Fibroblast of the aortic adventitia (primary cell): ENCODE measurements at places on chromosomes 16 and 17.

DNA sequence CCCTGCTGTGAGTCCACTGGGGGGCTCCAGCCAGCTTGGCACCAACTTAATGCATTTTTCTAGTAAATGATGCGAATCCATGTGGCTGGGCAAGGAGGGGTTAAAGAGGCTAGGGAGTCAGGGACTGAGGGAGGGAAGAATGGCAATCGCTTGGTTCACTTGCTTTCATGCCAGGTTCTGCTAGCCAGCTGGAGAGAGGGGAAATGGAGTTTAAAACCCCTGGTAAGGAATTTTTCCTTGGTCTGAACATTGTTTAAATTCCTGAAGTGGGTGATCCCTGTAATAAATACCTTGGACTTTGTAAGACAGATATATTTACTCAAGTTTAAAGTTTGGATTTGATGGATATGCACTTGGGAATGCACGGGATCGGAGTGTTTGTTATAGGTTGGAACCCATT is 22.8 kb downstream of the ANKFN1 start:
- DNase-seq: peak; percentile 64

DNA sequence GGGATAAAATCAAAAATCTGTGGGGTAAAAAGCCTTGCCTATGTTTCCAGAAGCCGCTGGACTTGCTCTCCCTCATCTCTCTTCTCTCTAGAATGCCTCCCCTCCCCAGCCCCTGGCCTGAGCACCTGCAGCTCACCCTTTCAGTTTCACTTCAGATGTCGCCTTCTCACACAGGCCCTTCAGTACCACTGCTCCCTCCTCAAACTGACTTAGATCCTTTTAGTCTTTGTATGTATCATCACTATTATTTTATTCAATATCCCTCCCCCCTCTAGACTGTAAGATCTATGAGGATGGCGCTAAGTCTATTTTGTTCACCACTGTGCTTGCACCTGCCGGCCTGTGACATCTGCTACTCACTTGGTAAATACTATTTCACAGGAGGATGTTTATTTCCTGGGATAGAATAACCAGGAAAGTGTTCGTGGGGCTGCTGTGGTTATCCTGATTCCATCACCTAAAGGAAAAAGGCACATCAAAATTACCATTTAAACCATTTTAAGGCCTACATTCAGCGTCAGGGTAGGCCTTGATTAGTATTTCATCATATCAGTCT is 122.3 kb downstream of the MRTFB start:
- no peak for DNase-seq

GRCh38 chr17:67020293-67020766 is 24.0 kb upstream of the CACNG1 start:
- no peak for DNase-seq

GRCh38 chr17:19306160-19307111 is 56.1 kb downstream of the B9D1 start:
- DNase-seq: no peak

- no peak for DNase-seq
Observed at GRCh38 chr17:45144199-45145034, 3.9 kb upstream of the HEXIM1 start.

DNA sequence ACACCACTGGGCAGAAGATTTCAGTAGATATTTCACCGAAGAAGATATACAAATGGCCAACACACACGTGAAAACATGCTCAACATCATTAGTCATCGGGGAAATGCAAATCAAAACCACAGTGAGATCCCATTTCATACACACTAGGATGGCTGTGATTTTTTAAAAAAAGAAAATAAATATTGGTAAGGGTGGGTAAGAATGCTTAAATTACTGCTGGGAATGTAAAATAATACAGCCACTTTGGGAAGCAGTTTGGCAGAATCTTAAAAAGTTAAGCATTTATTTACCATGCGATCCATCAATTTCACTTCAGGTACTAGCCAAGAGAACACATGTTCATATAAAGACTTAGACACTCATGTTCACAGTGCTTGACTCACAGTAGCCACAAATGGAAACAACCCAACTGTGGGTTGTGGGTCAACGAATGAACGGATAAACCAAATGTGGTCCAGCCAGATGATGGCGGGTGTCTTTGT is 6.5 kb upstream of the C16orf74 start:
- DNase-seq: peak; percentile 24

- DNase-seq: no peak
Observed at GRCh38 chr16:549544-550263, 10.5 kb upstream of the PRR35 start.

DNA sequence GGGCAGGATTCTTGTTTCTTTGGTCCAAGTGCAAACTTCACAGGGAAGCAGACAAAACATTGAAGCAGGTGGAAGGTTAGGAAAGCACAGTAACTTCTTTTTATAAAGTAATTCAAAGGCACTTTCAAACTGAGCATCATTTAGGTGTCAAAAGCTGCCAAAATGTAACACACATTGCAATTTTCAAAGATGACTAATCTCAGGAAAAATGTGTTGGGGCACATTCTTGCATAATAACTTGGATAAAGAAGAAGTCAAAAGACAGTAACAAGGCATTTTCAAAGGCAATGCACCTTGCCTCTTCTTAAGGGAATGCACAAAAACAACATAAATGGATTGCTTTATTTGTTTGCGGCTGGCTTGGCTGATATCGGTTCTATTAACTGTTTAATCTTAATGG is 3.6 kb downstream of the KCNJ2 start:
- peak; percentile 57 for DNase-seq

DNA sequence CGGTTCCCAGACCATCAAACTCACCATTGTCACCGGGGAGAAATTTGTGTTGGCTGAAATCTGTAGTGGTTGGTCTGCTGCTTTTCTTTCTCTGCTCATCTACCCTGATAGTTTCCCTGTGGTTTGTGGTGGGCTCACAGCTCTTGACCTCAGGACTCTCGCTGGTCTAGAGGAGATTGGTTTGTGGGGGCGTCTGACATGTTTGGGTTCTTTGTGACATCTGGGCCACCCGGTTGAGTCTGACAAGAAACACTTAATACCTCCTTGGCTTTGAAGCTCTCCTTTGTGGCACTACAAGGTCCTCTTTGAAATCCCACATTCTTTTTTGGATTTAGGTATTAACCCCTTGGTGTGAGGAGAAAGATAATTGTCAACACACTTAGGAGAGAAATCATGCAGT is 662.0 kb downstream of the WWOX start:
- no peak for DNase-seq

DNA sequence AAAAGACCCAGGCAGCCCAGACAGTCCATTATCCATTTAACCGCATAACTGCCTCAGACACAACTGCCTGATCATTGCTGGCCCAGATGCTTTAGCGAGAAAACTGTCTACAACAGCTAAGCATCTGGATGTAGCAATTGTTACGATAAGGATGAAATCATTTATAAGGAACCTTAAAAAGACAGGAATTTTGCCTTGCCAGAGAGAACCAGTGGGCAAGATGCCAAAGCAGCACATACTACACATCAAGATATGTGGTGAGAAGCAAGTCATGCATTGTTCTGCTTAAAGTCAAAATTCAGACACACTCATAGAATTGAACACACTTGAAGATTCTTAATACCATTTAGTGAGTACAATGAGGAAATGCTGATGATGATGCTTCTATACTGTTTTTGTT is 1525.3 kb downstream of the CDH8 start:
- DNase-seq: no peak

GRCh38 chr17:37359682-37360188 is 16.1 kb upstream of the C17orf78 start:
- DNase-seq: no peak

GRCh38 chr17:63440127-63440769 is 5.9 kb downstream of the CYB561 start:
- DNase-seq: no peak

DNA sequence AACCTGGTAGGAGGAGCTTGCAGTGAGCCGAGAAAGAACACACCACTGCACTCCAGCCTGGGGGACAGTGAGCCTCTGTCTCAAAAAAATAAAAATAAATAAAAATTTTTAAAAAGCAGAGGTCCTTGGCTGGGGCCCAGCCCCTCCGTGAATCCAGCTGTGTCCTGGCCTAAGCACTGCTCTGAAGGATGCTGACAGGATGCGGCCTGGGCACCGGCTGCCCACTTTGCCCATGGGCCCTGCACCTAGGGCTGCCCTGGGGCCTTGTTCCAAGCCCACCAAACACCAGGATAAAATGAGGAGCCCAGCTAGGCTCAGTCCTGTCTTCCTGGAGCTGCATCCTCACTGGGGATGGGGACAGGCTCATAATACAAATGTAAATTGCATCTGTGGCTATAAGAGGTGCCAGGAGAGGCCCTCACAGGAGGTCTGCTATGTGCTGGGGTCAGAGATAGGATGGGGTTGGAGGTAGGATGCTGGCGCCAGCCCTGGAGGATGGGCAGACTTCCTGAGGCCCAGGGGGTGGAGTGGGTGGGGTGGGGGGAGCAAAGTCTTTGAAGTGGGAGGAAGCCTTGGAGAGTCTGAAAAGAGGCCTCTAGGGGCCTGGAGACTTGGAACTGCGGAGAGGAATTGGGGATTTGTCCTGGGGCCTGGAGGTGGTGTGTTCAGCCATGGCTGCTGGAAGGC is 6.2 kb downstream of the C16orf89 start:
- DNase-seq: no peak

DNA sequence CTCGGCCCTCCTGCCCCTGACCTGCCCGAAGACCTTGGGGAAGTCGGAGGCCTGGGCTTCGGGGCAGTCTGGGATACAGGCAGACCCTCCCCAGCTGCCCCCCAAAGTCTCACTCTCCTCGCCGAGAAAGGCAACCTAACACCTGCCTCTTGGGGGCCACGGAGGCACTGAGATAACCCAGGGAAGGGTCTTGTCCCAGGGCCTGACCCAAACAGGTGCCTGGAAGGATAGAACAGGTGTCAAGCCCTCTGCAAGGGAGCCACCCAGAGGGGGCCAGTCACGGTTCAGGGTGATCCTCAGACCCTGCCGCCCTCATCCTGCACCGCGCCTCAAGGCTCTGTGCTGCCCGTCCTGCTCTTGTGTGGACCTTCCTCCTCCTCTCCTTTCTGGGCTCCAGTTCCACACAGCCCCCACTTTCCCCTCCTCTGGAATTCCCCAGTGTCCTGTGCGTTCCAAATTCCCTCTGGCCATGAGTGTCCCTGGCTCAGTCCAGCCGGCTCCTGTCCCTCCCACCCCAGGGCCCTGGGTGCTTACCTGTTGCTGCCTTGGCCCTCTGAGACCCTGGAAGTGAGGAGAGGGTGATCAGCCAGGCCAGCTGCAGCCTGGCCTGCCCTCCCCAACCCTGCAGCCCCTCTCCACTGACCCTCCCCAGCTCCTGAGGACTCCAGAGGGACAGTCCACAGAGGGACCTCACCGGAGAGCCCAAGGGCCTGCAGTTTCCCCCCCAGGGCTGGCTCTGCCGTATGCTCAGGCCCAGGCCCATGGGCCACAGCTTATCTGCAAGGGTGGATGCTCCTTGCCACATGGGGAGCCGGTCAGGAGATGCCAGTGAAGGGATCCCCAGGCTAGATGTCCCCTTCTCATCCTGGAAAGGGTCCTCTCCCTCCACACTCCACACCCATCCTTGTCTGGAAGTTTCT is 3.8 kb downstream of the PRSS27 start:
- no peak for DNase-seq

- no peak for DNase-seq
Observed at GRCh38 chr17:4944554-4945175, 3.7 kb downstream of the PFN1 start.

DNA sequence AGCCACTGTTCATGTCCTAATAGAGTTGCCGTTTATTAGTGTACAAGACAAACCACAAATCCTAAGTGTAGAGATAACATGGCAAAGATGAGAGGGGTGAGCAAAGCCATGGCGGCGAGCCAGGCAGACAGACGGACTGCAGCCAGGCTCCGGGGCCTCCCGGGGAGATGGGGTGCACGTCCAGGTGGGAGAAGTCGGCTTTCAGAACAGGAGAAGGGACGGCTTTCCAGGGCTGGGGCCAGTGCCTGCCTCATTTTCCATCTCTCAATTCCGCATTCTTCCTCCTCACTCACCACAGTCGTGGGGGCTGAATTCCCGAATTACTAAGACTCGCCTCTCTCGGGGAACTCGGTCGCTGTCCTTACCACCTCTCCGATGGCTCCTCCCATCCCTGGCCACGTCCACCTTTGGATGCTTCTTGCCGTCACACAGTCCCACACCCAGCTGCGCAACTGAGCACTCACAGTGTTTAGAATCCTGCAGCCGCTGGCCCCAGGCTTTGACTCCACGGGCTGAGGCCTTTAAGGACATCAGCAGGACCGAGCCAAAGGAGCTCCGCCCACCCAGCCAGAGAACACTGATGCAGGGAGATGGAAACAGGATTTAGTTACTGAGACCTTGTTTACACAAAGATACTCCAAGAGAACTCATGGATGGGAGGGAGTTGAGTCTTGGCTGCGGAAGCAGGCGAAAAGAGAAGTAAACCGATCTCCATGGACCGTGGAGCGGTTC is 59.7 kb downstream of the RNF112 start:
- DNase-seq: peak; percentile 67

- no peak for DNase-seq
Observed at GRCh38 chr17:14621826-14622614, 321.1 kb downstream of the HS3ST3B1 start.

GRCh38 chr16:11253009-11253994 is 2.7 kb downstream of the SOCS1 start:
- peak; percentile 27 for DNase-seq

DNA sequence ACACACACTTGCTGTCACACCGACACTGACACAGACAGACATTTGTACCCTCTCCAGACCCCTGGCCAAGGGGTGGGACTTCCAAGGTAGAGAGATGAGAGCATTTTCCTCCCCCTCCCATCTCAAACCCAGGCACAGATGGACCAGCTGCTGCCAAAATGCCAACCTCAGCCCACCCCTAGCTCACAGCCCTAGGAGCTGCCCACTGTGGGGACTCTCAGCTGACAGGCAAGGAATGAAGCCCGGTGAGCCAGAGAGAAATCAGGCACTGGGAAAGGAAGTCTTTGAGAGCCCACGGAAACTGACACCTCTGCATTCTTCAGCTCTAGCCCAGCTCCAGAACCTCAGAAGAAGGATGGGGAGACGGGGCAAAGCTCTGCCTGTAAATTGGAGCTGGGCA is 2.8 kb downstream of the ETV4 start:
- no peak for DNase-seq

DNA sequence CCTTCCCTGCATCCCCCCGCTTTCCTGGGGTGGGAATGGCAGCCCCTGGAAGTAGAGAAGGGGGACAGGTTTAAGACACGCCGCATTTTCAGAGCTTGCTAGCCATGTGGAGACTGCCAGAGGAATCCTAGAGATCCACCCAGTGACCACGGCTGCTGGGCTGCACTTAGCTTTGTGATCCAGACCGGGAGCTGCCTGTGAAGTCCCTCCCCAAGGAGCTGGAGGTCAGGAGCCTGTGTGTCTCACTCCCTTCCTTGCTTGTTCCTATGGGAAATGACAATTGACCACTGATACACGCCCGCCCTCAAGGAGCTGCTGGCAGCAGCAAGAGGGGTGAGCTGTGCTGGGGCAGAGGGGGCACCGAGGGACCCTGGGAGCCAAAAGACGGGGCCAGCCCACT is 73.7 kb downstream of the SREBF1 start:
- DNase-seq: no peak

- no peak for DNase-seq
Observed at GRCh38 chr16:88681709-88682451, 4.4 kb downstream of the SNAI3 start.

- no peak for DNase-seq
Observed at GRCh38 chr17:36540696-36541095, 4.0 kb upstream of the GGNBP2 start.

- DNase-seq: no peak
Observed at GRCh38 chr16:56279132-56279531, 87.8 kb downstream of the GNAO1 start.

GRCh38 chr17:32124985-32125847 is 17.1 kb upstream of the RHOT1 start:
- DNase-seq: no peak

- no peak for DNase-seq
Observed at GRCh38 chr17:21392266-21392665, 16.1 kb downstream of the KCNJ12 start.
